ENCODE measurements at places on chromosomes 6 and 20. TPM values are rescaled to one million over a fixed set of nuclear protein-coding genes. Genes with fewer than 3 reads are reported as not detected.

GRCh38 chr6:36432151-36432671 is 10.4 kb downstream of the PXT1 start:
- DNase-seq: no peak

GTSF1L gene
- total RNA-seq: not detected

GRCh38 chr20:40481337-40481736 is 207.7 kb downstream of the MAFB start:
- DNase-seq: no peak

- DNase-seq: no peak
Measured at GRCh38 chr20:2249935-2250334, 45.9 kb upstream of the TGM3 start.

DNA sequence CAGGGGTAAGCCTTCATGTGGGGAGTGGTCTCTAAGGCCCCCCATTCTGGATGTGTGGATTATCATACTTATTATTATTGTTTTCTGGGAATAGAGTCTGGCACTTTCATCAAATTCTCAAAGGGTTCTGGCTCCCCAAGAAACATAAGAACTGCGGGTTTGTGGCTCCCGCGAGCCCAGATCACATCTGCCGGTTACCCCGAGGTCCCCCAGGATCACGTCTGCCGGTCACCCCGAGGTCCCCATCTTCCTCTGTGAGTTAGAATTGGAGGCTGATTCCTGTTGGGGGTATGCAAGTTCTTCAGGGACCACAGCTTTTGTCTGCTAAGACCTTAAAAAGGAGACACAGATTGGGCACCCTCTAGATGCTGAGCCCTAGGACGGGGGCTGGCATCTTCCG is 116.7 kb upstream of the FRMD1 start:
- no peak for DNase-seq

TFAP2C gene
- 0.75 TPM for total RNA-seq

- DNase-seq: no peak
Measured at GRCh38 chr6:44029444-44030185, 97.6 kb downstream of the MRPL14 start.
